ENCODE measurements at places on chromosomes 7 and 10.
A peak's percentile ranks its signal among the peaks of the same experiment; 100 is the strongest.

DNA sequence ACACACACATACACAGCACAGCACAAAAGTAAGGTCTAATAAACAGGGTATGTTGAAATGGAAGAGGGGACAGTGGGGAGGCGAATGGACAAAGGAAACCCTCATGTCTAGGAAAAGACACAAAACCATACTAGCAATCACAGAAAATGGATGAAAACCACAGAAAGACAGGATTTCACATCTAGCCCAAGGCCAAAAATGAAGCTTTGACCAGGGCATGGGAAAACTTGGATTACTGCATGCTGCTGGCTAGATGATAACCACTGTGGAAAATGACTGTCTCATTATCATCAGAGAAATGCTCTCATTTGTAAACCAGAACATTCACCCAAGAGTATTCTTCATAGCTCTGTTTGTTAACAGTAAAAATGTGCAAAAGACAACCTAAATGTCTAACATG, 88.2 kb downstream of the SFMBT2 start:
- DNase-seq, result no peak

- DNase-seq, result no peak
Measured at GRCh38 chr7:78185149-78185745, 386.7 kb downstream of the PHTF2 start.

- no peak for DNase-seq
Measured at GRCh38 chr10:11168423-11169090, 150.9 kb downstream of the CELF2 start.

- no peak for DNase-seq
Measured at GRCh38 chr10:117366741-117367140, 8.5 kb downstream of the PDZD8 start.

GRCh38 chr10:46106410-46107255, 60.6 kb upstream of the MSMB start:
- DNase-seq, result peak; percentile 31

DNA sequence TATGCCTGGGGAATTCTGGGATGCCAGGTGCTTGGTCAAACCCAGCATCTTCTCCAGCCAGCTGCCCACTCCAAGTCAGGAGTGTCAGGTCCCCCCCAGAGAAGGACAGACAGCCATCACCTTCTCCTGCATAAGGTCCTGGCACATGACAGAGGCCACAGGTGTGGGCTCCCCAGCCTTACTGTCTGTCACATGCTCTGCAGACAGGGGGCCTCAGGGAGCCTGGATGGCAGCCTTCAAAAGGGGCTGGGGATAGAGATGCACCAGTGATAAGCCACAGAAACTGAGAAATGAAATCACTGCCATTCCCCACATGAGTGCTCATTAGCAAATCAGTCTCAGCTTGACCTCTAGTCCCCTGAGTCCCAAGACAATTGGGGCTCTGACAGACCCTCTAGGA, 72.9 kb downstream of the PLXNA4 start:
- DNase-seq, result no peak

DNA sequence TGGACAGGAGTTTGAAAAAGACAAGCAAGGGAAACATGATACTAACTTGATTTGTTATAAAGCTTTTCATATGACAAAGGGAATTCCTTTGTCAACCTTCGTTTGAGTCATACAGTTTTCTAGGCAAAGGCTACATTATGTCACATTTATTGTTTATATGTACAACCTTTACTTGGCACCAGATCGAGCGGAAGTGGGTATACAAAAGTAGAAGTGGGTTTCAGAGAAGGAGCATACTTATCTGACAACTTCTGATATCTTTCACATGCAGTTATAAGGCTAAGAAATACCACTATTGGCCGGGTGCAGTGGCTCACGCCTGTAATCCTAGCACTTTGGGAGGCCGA, 11.0 kb downstream of the STMP1 start:
- no peak for DNase-seq

GRCh38 chr7:17301471-17302456, 3.3 kb downstream of the AHR start:
- DNase-seq, result peak; percentile 60

GRCh38 chr10:66698069-66698468, 227.8 kb upstream of the LRRTM3 start:
- DNase-seq, result no peak

DNA sequence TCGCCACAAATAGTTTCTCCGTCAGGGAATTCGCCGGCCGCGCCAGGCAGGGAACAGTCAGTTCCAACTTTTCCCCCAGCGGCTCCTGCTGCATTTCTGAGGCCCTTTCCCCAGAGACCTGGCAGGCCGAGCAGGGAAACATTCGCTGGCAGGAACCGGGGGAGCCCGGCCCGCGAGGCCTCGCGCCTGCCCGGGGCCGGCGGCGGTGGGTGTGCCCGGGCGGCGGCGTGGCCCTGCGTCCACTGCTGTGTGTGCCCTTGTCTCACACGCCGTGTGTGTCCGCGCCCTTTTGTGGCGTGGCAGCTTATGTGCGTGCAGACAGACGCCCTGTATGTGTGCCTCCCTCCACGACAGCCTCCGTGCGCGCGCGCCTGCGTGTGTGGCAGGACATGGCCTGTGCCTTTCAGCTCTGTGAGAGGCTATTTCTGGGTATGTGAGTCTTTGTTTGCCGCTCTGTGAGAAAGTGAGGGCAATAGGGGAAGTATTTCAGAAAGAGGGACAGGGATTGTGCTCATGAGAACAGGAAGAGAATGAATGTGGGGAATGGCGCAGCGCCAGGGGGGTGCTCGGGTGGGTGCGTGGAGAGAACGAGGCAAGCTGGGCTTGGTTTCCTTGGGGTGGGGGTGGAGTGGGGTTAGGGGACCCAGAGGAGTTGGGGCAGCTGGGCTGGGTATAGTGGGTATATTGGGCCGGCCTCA, 689 bp upstream of the SMARCD3 start:
- peak; percentile 77 for DNase-seq

DNA sequence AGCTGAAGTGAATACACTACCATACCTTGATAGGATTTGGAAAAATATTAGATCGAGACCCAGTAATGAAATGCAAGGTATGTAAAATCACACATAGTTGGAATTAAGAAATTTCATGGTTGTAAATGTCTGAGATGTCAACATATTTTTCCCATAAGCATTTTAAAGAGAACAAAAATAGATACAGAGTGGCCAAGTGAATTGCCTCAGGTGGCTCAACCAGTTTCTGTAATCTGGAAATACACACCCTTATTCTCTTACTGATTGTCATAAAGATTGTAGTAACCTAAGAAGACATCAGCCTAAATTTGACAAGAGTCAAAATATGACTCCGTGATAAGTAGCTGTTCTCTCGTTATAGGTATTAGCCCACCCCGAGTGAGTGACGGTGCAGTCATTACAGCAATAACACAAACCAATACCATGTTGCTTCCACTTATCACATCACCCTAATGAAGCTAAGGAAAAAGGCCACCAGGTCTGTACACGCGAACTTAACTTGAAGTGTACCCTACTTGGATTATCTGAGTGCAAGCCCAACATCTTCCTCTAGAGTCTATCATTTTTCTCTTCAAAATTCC, 23.4 kb downstream of the PIK3AP1 start:
- DNase-seq, result no peak

DNA sequence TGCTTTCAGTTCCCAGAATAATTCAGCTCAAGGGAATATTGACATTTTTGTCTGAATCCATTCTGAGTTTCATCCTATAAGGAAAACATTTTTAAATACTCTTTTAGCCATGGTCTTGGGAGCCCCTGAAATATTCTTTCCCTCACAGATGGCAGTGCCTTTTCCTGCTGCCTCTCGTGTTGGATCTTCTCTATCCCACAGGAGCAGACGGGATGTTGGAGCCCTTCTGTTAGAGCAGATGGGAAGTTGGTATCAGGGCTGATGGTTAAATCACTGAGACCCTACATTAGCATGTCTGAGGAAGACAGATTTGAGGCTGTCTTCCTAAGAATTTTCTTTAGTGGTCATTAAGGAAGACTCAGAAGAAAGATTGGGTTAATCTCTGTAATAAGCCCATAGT, 737.8 kb downstream of the LRMDA start:
- no peak for DNase-seq

DNA sequence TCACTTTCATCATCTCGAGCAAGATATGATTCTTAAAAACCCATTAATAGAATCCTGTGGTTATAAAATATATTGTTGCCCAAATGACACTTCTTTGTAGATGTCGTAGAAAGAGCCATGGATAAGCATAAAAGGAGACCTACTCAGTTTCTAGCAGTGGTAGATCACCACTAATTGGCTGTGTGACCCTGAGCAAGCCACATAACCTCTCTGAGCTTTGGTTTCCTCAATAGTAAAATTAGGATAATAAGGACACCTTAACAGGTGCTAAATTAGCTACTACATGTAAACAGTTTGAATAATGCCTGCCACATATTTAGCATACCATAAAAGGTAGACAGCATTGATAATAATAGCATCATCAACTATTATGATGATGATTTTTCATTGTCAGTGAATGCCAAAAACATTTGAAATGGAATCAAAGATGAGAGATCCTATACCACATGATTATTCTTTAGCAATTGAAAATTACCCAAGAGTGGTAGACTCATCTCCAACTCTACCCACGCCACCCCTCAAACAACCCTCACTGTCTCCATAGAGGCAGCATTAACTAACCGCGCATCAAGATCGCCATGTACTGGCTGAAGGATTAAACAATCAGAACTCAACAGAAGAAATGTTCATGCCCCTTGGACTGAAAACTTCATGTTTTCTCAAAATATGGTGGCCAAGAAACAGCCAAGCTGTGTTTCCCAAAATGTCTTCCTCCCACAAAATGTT, 45.8 kb downstream of the CHST15 start:
- DNase-seq, result no peak

GRCh38 chr7:71793251-71793650, 618.9 kb downstream of the CALN1 start:
- no peak for DNase-seq

- DNase-seq, result no peak
Measured at GRCh38 chr10:104429846-104430245, 76.2 kb downstream of the CFAP58 start.

DNA sequence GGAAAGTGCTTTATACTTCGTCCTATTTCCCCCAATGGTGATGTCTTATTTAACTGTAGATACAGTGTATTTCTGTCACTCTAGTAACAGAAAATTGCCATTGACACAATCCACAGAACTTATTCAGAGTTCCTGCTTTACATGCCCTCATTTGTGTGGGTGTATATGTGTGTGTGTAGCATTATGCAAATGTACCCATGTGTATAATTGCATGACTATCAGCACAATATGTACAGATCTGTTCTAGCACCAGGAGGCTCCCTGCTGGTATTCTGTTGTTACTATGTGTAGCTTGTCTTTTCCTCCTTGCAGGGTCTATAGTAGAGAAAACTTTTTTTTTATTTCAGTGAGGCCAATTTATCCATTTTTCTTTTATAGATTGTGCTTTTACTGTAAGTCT, 16.5 kb downstream of the CYP3A43 start:
- DNase-seq, result no peak

DNA sequence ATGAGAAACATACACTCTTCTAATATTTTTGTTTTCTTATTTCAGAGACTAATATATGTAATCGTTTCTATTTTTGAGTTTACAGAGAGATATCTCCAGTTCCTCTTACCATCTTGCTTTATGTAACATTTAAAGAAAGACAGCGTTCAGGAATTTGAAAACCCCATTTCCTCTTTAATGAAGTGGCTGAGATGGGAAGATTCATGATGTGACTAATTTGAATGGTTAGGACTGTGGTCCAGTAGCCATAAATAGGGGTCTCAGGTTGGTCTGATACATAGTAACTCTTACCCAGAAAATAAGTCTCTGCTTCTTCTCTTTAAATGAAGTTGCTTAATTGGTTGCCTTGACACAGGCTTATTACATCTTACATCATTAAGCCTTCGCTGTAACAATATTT, 6.9 kb downstream of the KMT2E start:
- no peak for DNase-seq

GRCh38 chr7:97842772-97843345, 29.3 kb downstream of the ASNS start:
- DNase-seq, result no peak

- no peak for DNase-seq
Measured at GRCh38 chr10:71753091-71753959, 20.0 kb downstream of the VSIR start.

- no peak for DNase-seq
Measured at GRCh38 chr10:3897156-3897555, 112.1 kb upstream of the KLF6 start.

DNA sequence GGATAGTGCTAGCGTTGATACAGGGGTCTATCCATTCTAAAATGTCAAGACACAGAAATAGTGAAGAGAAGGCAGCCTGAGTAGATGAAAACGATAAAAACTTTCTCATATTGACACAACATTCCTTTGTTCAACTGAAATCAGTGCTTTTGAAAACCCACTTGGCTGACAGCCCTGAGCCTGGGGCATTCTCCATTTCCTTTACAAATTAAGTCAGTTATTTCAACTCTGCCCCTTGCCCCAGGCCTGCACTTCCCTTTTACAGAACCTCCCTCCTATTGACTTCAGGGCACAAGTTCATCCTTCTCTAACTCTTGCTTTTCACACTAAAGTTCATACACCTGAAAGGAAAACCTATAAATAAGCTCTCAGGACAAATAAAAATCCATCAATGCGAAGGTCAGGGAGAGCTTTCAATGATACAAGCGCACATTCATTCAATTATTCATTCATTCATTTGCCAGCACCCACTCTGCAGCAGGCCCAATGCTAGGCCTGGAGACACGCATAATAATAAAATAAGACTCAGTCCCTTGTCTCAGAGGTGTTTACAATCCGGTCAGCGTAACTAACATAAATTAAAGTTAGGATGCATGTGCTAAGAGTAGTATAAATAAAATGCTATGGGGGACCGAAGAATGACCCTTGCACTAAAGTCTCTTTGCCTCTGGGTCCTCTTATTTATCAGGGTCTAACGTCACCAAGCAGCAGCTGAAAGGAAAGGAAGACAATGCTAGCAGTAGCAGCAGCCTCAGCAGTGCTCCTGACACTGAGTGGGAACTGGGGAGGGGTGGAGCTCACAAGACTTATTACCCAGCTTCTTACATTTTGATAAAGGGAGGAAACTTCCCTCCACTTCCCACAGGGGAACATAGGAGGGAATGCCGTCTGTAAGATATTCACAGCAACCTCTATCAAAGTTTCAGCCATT, 134.8 kb downstream of the PDE1C start:
- DNase-seq, result no peak

- DNase-seq, result no peak
Measured at GRCh38 chr7:55975988-55976633, 11.7 kb downstream of the NIPSNAP2 start.

GRCh38 chr10:57457972-57458512, 809.7 kb downstream of the IPMK start:
- no peak for DNase-seq

DNA sequence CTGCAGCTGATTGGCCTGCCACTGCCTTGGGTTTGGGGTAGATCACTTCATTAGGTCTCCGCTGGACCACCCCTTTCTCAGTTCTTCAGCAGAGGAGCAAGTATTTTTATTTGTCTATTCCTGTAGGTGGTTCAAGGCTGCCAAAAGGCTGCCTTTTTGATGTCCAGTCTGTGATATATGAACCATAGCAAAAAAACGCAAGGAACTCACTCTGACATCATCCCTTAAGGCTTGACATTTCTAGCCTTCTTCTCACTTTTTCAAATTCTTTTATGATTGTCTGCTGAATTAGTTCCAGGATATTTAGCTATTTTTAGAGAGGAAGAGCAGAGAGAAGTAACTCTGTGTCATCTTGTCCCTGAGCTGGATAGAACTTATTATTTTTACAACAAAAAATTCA, 269.2 kb downstream of the BAMBI start:
- DNase-seq, result no peak
